ENCODE measurements at places on chromosomes 3 and 15. TPM values are rescaled to one million over a fixed set of nuclear protein-coding genes. Genes with fewer than 3 reads are reported as not detected.

The CYP11A1 gene
- not detected for total RNA-seq

DNA sequence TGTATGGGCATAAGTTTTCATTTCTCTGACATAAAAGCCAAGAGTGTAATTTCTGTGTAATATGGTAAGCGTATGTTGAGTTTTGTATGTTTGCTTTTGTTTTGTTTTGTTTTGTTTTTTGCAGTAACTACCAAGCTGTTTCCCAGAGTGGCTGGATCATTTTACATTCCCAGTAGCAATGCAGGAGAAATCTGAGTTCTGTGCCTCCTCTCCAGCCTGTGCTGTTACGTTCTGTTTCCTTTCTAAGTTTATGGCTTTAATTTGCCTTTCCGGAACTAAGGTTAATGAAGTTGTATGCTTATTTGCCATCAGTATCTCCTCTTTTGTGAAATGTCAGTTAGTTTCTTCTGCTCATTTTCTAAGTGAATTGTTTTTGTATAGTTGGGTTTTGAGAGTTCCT lies 307.8 kb downstream of the GABRG3 start:
- DNase-seq: no peak

DNA sequence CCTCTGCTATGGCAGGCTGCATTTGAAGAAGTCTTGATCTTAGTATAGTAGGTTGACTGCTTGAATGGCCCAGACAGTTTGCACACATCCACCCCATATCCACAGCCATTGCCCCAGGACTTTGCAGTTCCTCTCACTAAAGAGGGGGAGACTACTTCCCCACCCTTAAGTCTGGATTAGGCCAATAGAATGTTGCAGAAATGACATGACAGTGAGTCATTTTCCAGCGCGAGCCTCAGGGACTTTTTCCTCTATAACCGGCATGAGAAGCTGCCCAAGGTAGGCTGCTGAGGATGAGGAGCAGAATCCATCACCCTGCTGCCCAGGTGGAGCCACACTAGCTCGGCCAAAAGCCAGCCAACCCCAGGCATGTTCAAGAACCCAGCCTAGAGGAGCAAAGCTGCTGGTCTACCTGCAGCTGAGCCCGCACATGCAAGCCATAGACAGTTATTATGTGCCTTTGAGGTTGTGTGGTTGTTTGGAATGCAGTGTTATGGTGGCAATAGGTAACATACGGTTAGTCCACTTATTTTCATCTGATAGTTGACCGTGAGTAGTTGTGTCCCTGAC lies 113.9 kb downstream of the TLE3 start:
- no peak for DNase-seq

GRCh38 chr15:68034081-68034480 lies 20.0 kb upstream of the PIAS1 start:
- no peak for DNase-seq
